ENCODE measurements at places on chromosomes 3 and 15. TPM values are rescaled to one million over a fixed set of nuclear protein-coding genes. Genes with fewer than 3 reads are reported as not detected.
A peak's percentile ranks its signal among the peaks of the same experiment; 100 is the strongest.

DNA sequence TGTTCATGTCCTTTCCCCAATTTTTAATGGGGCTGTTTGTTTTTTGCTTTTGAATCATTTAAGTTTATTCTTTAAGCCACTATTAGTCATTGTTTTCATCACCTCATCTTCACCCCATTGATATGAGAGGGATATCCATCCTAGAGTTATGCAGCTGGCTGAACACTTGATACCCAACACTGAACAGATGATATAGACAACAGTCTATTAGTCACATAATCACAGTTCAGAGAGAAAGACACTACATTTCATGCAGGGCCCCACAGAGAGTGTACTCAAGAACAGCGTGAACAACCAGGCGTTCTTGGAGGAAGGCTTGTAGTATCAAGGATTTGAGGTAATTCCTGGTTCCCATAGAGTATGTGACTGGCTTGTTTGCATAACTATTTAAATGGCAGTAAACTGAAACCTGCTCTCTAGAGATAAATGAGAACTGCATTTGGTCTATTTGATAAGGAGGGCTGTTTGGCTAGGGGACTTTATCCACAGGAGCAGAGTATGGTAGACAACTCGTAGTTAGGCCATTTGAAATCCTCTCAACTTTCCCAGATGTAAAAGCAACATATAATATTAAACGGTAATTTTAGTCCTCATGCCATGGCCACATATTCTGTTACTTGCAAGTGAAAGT is 618.7 kb downstream of the SI start:
- DNase-seq: no peak

- no peak for DNase-seq
Observed at GRCh38 chr3:83096-83495, 113.5 kb upstream of the CHL1 start.

GRCh38 chr15:75920079-75920478 is 16.4 kb downstream of the FBXO22 start:
- DNase-seq: no peak

DNA sequence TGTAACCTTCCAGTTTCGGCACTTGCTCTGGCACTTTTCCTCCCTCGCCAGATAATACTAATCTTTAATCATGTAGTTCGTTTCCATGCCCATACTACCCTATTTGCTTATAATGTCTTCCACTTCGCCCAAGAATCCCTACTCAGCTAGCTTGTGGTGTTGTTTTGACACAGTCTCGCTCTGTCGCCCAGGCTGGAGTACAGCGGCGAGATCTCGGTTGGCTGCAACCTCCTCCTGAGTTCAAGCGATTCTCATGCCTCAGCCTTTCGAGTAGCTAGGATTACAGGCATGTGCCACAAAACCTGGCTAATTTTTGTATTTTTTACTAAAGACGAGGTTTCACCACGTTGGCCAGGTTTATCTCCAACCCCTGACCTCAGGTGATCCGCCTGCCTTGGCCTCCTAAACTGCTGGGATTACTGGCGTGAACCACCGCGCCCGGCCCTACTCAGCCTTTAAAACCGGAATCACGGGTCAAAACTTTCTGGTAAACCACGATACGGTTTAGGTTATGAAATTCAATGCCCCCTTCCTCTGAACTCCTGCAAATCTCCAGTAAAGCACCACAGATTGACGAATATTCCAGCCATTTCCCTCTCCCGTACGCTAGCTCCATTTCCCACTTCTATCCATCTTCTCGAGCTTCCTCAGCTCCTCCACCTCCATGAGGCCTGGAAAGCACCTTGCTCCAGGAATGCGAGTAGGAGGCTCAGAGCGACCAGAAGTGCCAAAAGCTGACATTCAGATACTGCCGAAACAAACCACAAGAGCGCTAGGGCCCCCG is 878 bp upstream of the RAD51 start:
- peak; percentile 26 for DNase-seq

Gene CSPG4
- 6.5 TPM for total RNA-seq

- no peak for DNase-seq
Observed at GRCh38 chr15:32108661-32109060, 78.3 kb downstream of the CHRNA7 start.

All from testis (tissue), 5 donors.